ENCODE measurements at places on chromosomes 12 and 14.

DNA sequence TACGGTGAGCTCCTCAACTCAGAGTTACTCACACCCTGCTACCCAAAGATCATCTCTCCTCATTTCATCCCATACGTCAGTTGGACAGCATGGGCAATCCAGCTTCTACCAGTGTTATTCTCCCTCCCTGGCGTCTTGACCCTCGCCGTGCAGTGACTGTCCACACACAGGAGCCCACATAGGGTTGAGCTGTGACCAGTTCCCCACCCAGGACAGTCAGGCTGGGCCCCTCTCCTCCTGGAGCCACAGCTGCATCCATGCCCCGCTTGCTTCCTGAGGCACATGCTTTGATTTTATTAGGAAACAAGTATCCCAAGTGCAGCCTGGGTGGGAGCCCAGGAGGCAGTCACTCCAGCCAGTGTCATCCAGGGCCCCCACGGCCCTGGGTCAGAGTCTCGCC, 140.3 kb upstream of the SFSWAP start:
- no peak for DNase-seq

DNA sequence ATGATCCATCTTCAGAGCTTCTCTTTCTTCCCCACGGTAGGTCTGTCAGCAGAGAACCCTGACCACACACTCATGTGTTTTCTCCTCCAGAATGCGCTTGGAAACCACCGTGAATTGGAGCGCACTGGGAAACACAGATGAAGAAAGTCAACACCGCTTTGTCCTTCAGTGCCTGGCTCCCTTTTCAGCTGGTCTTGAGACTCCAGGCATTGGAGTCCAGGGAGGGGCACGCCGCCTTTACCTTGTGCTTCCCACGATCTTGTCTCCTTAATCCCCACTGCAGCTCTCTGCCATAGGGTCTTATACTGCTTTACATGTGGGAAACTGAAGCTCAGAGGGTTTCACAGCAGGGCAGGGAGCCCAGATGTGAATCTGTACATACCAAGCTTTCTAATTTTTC, 1.1 kb downstream of the FAM90A1 start:
- DNase-seq = no peak

- no peak for DNase-seq
Measured at GRCh38 chr12:30902596-30902995, 24.0 kb upstream of the TSPAN11 start.

- no peak for DNase-seq
Measured at GRCh38 chr12:116320791-116321217, 43.3 kb upstream of the MED13L start.

- no peak for DNase-seq
Measured at GRCh38 chr12:48389409-48389808, 38.7 kb upstream of the ZNF641 start.

DNA sequence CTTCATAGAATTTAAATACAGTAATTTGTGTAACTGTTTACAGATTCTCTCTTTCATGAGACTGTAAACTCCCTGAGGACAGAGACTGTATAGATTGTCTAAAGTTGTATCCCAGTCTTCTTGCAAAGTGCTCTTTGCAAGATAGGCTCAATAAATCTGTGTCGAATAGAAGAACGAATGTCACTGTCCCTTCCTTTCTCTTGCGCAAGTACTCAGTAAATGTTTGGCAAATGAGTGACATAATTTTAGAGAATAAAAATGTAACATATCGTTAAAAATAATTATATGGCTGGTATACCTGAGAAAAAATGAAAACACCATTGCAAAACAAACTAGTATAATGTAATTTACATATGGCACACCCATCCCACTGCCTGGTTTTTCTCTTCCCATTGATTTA, 1.9 kb upstream of the RALGAPA1 start:
- DNase-seq = no peak

GRCh38 chr12:29187756-29188155, 38.7 kb downstream of the FAR2 start:
- no peak for DNase-seq

GRCh38 chr12:122609732-122610131, 82.7 kb downstream of the KNTC1 start:
- DNase-seq = no peak

- no peak for DNase-seq
Measured at GRCh38 chr12:88381466-88381865, 198.8 kb downstream of the KITLG start.

DNA sequence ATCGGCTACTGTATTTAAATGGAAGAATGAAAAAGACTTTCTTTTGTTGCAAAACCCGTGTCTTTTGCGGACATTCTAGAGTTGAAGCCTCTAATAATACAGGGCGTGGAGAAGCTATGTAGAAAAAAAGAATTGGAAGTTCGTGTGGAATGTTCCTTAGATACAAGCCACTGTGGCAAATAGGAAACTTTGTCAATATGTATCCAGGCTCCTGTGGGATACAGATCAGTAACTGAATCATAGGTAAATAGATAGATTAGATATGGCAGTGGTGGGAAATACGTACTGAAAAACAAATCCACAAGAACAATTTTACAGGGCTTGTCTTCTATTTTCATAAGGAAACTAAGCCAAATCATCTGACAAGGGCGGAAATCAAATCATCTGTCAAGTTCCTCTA, 245.4 kb downstream of the EGLN3 start:
- DNase-seq = no peak

GRCh38 chr14:54909817-54910558, 7.4 kb upstream of the GCH1 start:
- no peak for DNase-seq

GRCh38 chr12:56593909-56594621, 36.1 kb downstream of the BAZ2A start:
- DNase-seq = peak; percentile 34

DNA sequence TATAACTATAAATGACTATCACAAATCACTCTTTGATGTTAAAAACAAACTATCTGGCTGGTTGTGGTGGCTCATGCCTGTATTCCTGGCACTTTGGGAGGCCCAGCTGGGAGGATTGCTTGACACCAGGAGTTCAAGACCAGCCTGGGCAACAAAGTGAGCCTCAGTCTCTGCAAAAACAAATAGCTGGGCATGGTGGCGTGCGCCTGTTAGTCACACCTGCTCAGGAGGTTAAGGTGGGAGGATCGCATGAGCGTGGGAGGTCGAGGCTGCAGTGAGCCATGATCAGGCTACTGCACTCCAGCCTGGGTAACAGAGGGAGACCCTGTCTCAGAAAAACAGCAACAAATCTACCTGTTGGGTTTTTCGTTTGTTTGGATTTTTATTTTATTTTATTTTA, 5.4 kb downstream of the TXNRD1 start:
- no peak for DNase-seq

DNA sequence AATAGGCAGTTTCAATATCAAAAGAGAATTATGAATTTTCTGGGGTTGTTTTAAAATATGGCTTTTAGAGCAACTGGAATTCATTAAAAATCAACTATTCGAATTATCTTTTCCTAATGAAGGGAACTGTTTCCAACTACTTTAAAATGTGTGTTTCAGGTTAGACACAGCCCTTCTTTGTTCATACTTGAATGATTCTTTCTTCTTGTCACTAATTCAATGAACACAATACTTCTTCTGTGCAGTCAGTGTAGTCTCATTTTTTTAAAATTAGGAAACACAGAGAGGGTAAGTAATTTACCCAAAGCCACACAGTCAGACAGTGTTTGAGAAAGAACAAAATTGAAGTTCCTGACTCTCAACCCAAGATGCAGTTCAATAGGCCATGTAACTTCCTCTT, 414.0 kb downstream of the CCDC91 start:
- no peak for DNase-seq

DNA sequence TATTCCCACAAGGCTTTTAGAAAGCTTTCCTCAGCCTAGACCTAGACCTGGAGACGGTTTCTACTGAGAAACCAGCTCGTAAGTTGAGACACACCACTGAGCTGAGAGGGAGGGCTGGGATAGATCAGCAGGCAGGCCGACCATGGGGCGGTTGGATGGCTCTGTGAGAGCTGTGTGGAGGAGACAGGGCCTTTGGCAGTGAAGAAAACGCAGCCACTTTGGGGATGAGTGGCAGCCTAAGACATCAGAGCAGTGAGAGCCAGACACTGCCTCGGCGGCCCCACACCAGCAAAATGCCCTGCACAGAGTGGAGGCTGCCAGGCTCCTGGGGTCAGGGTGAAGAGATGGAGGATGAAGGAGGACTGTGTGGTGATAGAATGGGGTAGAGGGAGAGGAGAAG, 46.0 kb downstream of the CACNA2D4 start:
- no peak for DNase-seq

- no peak for DNase-seq
Measured at GRCh38 chr14:81276073-81277069, 55.6 kb upstream of the GTF2A1 start.

GRCh38 chr12:121748218-121748570, 35.6 kb downstream of the TMEM120B start:
- no peak for DNase-seq

GRCh38 chr14:100012478-100013327, 52.5 kb upstream of the EVL start:
- no peak for DNase-seq

DNA sequence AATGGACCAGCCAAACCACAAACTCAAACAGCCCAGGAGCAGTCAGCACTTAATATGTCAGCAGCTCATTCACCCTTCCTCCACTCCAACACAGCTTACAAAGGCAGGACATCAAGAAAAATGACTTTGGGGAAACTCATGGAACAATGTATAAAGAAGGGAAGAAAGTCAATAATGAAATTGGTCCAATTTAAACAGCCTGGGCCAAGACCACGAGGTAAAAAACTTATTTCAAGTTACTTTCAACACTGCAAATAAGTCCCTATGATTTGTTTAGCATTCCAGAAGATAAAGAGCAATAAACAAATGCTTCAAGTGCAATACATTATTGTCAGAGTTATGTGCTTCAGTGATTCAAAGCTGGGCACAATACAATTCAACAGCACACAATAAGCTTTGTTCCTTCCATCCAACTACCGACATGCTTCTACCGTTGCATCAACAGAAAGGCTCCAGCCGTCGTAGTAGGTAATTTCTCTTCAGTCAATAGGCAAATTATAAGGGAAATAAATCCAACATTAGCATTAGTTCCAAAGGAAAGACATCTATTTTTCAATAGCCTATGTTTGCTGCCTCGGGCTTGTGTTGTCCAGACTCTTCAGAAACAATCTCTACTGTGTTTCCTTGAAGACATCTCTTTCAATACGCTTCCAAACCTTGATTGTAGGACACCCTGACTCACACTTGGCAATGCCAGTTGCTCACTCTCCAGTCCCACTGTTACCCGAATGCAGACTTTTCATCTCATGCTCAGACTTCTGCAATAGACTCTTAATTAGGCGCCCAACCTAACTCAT, 225.7 kb downstream of the NUAK1 start:
- no peak for DNase-seq

DNA sequence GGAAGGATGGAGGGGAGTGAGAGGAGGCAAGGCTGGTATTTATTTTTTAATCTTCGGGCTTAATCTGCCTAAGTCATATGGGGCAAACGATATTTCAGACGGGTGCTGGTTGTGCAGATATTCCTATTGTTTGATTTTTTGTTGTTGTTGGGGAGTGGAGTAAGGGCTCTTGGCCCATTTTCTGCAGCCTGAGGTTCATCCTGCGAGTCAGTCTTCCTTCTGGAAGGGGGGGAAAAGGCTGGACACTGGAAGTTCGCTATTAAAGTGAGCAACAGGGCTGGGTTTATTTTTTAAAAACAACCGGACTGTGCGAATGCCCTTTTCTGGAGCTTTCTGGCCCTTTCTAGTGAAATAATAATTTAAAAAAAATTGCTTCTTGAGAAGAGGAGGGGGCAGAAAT, 2.3 kb downstream of the NRXN3 start:
- no peak for DNase-seq

- DNase-seq = no peak
Measured at GRCh38 chr12:32211900-32212156, 105.2 kb downstream of the BICD1 start.

GRCh38 chr14:33432407-33433023, 493.8 kb downstream of the NPAS3 start:
- DNase-seq = peak; percentile 23

DNA sequence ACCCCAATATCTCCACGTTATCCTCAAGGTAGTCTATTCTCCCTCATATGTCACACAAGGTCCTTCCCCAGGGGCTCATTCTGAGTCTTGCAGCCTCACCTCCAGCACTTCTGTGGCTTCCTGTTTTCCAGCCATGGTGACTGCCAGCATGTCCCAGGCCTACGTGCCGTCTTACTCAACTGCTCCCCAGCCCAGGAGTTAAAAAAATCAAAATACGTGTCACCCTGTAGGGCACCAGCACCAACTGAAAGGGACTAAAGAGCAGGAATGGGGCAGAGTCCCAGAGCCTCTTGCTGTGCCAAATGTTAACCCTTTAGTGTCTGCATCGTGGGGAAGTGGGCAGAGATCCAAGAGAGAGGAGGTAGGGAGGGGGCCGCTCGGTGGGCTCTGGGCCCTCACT, 37.0 kb upstream of the MED13L start:
- DNase-seq = no peak

DNA sequence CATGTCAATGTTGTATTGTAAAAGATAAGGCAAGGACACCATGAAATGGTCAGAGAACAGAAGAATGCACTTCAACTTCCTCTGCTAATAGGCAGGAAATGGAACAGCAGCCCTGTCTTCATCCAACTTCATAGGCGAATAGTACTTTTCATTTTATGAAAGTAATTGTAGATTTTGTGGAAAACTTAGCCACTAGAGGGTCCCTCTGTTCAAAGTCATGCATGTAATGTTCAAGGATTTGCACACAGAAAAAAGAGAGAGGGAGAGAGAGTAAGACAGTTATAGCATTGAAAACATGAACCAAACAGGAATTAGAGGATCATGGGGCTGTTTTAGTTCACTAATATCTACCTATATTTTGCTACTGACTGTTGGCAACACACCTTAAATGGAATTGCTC, 172.2 kb downstream of the FLRT2 start:
- no peak for DNase-seq

DNA sequence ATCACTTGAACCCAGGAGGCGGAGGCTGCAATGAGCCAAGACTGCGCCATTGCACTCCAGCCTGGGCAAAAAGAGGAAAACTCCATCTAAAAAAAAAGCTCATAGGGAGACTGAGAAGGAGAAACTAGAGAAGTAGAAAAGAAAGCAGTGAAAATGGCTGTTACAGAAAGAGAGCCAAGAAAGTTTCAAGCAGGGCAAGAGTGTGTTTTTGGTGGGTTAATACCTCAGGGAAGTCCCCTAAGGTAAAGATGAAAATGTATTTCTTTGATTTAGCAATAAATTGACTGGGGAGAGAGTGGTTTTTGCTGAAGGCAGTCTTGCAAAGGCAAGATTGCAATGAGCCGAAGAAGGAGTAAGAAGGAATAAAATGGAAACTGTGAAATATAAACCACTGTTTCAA, 10.0 kb upstream of the DUSP16 start:
- no peak for DNase-seq

GRCh38 chr12:109932878-109933503, 32.9 kb downstream of the TCHP start:
- no peak for DNase-seq
